ENCODE measurements at places on chromosomes 3 and 15.

DNA sequence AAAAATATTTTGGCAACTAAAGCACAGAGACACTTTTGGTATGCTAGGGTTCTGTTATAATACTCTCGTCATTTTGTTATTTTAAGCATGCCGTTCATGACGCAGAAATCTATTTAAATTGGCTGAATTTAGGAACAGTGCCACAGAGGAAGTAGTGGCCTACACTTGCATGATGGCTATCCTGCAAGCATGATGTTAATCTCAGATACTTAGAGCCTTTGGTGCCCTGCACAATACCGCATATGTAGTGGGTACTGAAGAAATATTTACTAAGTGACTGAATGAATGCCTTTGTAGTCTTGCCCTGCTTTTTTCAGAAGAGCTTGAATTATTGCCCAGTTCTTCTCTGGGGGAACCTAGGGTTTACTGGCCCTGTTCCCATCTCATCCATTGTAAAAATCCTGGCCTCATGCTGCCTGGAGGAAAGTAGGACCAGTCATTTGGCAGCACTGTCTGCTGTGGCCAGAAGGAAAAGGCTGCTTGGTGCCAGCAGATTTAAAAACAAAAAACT, 79.0 kb downstream of the SERPINI1 start:
- no peak for DNase-seq

GRCh38 chr3:160010578-160010977, 21.9 kb downstream of the IL12A start:
- no peak for DNase-seq

DNA sequence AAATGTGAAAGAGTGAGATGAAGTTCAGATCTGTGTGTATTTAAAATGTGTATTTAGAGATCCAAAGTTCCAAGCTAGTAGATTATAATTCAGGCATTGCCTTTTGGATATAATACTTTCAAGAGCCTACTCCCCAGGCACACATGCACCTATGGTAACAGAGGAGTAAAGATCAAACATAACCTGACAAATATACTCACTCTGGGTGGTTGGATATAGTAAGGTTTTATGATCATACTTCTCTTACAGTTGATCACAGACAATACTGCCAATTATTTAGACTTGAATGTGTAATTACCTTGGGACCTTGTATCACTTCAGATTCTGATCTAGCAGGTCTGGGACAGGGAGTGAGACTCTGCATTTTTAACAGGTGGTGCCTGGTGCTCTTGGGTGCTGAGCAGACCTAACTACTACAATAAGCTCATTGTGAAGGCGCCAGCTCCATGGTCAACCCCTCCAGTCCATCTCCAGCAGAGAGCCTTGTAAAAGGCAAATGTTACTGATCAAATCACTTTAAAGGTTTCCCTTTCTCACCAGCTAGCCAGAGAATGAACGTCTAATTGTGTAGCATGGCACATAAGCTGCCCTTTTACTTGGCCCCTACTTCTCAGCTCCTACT, 55.5 kb downstream of the NBEAL2 start:
- DNase-seq = no peak

DNA sequence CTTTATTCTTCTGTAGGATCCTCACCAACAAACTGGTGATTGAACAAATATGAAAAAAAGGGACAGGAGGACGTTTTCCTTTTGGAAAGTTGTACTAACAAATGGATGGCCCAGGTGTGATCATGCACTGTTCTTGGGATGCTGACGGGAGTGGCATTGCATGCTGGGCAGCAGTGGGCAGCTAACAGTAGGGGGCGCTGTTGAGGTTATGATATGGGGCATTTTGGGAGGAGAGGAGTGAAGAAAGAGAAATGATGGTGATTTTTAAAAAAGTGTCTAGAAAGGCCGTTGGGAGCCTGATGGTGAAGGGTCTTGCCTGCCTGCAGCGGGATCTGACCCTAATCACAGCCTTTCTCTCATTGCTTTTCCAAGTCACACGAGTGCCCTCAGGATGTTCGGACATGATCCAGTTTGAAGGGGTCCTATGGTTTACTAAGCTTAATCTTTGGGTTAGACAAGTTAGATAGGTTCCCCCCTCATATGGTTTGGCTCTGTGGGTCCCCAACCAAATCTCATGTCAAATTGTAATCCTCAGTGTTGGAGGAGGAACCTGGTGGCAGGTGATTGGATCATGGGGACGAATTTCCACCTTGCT, 46.2 kb upstream of the PRTG start:
- peak; percentile 29 for DNase-seq

GRCh38 chr15:62579842-62580241, 414.8 kb upstream of the C2CD4B start:
- no peak for DNase-seq

DNA sequence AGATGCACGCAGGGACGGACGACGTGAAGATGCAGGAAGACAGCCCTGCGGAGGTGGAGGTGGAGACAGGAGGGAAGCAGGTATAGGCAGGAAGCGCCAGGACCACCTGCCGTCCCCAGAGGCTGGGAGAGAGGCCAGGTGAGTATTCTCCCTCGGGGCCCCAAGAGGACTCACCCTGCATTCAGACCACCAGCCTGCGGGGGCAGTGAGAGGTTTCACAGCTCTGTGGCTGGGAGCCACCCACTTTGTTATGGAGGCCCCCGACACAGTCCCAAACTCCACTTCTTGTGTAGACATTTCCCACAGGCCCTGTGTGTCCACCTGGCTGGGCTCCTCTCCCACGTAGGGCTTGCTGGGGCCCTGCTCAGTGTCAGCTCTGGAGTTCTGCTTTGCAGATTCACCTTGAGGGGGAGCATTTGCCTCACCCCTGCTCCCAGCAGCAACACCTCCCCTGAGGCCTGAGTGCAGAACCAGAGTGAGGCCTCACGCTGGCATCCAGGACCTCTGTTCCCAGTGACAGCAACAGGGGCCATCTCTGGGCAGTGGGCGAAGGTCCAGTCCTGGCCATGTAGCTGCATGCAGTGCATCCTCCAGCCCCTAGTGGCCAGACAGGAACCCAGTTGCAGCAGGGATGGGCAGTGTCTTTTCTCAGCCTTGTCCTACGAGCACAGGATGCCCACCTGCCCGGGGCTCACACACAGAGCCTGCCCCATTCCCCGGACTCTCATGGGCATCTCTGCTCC, 119.4 kb upstream of the IQSEC1 start:
- no peak for DNase-seq

DNA sequence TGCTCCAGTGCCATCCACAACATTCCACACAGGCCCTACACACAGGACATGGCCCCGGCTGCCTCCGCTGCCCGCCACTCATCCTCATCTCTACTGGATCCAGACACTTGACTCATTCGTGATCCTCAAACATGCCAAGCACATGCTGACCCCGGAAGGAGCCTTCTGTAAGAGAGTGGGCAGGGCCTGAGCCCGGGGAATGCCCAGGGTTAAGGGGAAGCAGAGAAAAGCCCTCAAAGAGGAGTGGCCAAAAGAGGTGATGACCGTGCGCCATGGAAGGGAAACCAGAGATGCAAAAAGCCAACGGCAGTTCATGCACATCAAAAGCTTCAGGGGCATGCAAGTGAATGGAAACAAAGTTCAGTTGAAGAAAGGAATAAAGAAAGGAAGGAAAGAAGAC, 46.1 kb downstream of the RFTN1 start:
- DNase-seq = no peak

- no peak for DNase-seq
Observed at GRCh38 chr3:191848818-191849217, 387.9 kb downstream of the PYDC2 start.

- no peak for DNase-seq
Observed at GRCh38 chr3:132145833-132146232, 111.0 kb upstream of the CPNE4 start.

GRCh38 chr15:68994981-68995761, 19.3 kb upstream of the NOX5 start:
- no peak for DNase-seq

DNA sequence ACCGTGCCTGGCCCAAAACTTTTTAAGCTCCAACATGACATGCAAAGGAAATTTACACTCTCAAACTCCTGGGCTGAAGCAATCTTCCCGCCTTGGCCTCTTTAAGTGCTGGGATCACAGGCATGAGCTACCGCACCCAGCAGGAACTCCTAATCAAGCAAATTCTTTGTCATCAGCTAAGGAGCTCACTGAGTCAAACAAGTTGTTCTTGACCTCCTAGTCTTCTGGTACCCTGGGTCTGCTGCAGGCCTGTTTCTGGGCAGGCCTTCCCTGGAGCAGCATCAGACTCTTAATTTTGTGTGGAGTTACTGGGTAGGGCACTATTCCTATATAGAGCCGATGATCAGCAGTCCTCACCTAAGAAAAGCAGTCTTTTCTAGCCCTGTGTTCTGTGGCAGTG, 68.4 kb upstream of the FLNB start:
- no peak for DNase-seq

GRCh38 chr3:134457376-134458074, 28.3 kb downstream of the ANAPC13 start:
- DNase-seq = no peak

DNA sequence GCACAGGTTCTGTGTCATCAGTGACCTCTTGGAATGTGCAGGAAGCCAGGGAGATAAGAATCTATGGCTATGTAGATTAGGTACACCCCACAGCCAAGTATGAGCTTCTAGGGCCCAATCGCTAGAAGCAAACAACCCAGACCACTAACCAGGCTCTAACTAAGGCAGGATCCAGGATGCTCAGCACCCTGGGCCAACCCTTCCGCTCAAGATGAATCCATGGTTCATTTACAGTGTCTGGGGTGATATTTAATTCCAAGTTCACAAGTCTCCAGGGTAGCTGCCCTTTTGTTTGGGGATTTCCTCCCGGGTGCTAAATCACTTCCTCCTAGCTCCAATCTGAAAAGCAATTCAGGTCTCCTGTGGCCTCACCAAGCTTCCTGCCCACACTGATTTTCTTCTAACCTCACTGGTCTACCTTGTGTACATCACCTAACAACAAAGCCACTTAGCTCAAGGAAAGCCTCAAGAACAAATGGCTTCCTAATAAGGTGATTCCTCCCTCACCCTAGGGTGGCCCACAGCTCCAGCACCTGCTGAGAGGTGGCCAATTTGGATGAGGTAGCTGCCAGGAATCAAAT, 2.4 kb downstream of the EHD4 start:
- no peak for DNase-seq

GRCh38 chr3:144548346-144548745, 576.7 kb downstream of the DIPK2A start:
- DNase-seq = no peak

- no peak for DNase-seq
Observed at GRCh38 chr15:27955087-27955486, 144.0 kb downstream of the OCA2 start.

DNA sequence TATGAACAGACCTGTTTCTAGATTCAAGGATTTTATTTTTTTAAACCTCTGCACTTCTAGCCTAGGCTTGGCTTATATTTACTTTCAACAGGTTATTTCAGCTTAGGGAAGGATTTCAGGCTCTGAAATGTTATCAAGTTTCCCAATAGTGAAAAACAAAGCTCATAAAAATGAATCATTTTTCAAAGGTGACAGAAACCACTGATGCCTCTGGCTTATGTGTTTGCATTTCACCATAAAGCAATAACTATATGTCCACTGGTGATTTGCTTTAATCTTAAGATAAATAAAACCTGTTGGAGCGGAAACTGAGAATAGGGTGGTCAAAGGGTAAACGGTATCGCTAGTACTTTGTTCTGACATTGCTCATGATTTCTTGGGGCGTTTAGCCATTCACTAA, 141.2 kb upstream of the LRIG1 start:
- no peak for DNase-seq

DNA sequence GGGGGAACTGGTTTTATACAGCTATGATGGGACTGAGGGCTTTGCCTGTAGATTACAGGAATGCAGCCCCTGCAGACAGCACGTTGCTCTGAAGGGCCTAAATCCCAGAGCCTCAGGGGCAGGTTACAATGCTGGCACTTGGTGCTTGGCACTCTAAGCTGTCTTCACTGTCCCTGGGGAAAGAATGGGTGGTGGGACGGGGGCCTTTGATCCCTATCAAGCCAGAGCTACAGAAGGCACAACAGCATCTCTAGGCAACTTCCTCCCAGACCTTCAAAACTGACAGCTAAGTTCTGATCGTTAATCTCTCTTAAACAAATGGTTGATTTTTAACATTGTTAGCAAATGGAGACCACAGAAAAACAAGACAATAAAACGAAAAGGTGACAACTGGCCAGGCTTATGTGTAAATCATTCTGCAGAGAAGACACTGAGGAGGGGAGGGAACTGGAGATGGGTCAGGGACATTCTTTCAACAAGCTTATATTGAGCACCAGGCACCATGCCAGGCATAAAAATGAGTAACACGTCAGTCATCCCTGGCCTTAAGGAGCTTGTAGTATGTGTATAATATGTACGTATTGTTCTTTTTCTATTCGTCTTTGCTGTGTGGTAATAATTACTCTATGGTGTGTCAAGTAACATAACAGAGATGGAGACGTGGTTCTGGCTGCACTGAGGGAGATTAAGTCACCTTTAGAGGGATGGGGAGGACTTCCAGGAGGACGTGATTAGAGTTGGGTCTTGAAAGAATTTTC, 49.1 kb downstream of the CA12 start:
- DNase-seq = no peak

GRCh38 chr3:126151562-126152302, 28.7 kb downstream of the ALDH1L1 start:
- DNase-seq = no peak

DNA sequence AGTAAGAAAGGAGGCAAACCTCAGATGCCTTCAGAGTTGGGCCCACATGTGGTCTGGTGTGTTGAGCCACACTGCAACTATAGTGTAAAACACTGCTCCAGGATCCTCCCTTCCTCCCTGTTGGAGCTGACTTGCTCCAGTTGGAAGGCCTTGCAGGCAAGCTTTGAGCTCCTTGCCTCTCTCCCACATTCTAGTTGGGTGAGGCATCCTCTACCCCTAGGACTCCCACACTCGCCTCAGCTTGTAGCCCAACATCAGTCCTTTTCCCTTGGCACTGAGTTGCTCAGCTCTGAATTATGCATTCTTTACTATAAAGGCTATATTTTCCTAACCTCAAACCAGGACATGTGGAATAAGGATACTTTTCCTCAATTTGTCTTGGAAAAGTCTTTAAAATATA, 143.9 kb downstream of the NECTIN3 start:
- no peak for DNase-seq

DNA sequence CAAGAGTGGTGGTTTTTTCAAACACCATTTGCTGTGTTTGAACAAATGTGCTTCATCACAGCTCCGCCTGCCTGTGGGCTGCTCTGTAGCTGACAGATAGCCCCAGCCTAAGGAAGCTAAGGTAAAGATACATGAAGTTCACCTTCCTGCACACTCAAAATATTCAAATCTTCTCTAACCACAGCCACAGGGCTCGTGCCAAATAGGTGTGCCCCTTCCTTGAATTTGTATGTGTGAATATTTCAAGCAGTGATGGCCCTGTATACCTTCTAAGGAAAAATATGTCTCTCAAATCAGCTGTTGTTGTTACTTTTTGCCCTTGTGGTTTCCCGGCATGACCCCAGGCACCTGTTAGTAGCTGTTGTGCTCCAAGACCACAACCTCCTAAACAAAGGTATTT, 92.8 kb downstream of the CCNL1 start:
- DNase-seq = no peak

- no peak for DNase-seq
Observed at GRCh38 chr15:90545095-90545494, 15.4 kb downstream of the CRTC3 start.

GRCh38 chr3:59043391-59043790, 6.4 kb downstream of the CFAP20DC start:
- DNase-seq = no peak
